ENCODE measurements at places on chromosomes 1 and 21. TPM values are rescaled to one million over a fixed set of nuclear protein-coding genes. Genes with fewer than 3 reads are reported as not detected.

The PKLR gene
- not detected for total RNA-seq

DNA sequence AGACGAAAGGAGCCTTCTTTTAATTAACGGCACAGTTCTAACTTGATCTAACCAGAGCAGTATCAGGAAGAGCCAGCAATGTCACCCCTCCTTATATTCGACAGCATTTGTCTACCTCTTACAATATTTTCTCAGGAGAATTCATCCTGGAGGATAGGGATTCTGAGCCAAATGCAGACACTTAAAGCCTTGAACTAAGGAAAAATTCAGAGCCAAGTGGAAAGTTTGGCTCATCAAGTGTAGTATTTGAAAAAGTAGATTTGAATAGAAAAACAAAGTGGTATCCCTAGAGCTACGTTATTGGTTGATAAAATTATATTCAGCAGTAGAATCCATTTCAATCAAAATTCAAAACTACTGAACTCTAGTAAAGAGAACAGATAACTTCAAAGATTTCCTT is 732.0 kb upstream of the ADGRL2 start:
- no peak for DNase-seq

GRCh38 chr21:33367309-33367973 is 35.8 kb upstream of the IFNGR2 start:
- DNase-seq, result no peak

DNA sequence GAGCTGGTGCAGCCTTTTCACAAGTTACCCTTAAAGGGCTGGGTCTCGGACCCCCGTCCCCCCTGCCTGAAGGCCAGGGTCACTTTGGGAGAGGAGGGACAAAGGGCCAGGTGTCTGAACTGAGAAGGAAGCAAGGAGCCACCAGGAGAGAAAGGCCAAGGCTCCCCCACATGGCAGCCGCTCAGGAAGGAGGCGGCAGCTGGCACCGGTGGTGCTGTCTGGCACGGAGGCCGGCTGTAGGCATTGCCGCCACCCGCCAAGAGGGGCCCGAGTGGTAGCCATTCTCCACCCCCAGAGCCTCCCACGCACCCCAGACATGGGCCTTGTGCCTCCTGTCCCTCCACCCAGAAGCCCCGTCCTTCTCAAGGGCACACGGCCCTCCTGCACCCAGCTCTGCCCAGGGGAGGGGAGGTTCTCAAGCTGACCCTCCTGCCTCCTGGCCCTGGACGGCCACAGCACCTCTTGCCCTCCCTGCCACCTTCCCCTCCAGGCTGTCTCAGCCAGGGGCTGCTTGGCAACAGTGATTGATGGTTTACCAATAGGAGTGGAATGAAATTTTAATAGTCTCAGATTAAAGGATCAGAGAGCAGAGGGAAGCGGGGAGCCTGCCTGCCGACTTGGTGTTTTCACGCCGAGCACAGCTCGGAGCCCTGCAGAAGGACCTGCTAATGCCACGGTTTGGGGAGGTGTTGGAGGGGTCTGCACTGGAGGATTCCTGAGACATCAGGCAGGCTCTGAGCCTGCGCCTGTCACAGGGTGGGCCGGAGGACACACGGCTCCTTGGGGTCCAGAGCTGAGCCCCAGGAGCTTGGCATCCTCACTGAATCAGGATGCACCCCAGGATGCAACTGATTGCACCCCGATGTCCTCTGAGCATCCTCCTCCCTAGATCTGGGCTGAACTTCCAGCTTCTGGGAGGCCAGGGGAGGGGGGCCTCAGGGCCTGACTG is 211.9 kb upstream of the VAMP3 start:
- no peak for DNase-seq

DNA sequence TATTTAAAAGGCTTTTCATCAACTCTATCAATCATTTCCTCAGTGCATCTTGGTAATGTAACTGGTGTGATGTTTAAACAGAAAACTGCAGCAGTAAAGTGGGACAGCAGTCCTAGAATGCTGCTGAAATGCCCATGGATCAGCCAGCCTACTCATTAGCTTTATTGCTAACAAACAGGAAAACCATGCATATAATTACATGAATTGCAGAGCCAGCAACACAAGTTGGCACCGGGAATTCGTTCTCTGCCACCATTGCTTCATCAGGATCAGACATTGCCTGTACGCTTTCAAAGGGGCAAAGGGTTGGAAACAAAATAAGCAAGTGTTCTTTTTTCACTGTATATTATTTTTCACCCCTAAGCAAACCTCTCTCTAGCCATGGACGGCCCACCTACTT is 276.2 kb upstream of the LRRC7 start:
- DNase-seq, result no peak

- no peak for DNase-seq
Measured at GRCh38 chr21:42716074-42716473, 62.7 kb downstream of the PDE9A start.

DNA sequence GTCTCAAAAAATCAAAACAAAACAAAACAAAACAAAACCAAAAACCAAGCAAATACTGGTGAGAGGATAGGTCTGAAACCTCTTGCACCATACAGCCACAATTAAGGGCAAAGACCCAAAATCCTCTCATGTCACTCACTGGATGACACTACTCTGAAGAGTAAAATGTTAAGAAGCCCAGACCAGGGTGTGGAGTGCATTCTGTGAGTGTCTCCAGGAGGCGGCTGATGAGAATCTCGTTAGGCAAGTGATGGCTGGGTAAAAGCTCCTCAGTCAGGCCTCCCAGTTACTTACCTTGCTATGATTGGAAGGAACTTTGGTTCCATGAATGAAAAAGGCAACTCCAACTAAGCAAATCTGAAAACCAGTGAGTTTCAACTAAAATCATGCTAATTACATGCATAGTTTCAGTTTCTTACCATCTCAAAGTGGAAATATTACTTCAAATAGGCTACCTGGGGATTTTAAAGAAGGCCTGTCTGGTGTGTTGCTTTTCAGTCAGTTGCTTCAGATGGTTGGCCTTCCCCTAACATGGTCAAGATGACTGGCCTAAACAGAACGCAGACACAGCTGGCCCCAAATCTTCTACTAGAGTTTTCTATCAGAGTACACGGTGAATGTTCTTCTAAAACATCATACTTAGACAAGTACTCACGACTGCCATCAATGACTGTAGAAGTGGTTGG is 95.1 kb downstream of the KIAA0319L start:
- DNase-seq, result no peak

Measured in thoracic aorta (tissue), 2 donors.